SW480 (cell line): ENCODE measurements at places on chromosomes 12 and 14.

- DNase-seq: no peak
Observed at GRCh38 chr12:114450515-114451300, 44.8 kb upstream of the TBX5 start.

GRCh38 chr12:20368114-20368650 is at the start of gene PDE3A:
Gene PDE3A, plus strand, starts transcription at chr12:20368537. Its CDS starts 748 bp downstream, at chr12:20369285.
- DNase-seq: no peak

DNA sequence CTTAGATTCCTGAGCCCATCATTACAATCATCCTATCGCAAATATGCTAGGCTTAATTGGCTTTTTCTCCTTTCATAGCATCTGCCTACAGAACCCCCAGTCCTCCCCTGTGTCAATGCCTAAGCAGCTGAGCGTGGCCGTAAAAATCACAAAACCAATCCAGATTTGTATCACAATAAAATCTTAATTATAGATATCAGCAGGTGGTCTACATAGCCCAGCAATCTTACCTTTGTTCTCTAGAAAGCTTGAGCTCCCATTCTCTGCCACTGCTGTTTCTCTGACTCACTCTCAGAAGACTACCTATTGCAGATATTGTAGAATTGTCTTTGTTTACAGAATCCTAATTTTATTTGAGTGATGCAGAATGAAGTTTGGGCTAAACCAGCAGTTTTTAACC is 37.9 kb upstream of the PPM1A start:
- no peak for DNase-seq

DNA sequence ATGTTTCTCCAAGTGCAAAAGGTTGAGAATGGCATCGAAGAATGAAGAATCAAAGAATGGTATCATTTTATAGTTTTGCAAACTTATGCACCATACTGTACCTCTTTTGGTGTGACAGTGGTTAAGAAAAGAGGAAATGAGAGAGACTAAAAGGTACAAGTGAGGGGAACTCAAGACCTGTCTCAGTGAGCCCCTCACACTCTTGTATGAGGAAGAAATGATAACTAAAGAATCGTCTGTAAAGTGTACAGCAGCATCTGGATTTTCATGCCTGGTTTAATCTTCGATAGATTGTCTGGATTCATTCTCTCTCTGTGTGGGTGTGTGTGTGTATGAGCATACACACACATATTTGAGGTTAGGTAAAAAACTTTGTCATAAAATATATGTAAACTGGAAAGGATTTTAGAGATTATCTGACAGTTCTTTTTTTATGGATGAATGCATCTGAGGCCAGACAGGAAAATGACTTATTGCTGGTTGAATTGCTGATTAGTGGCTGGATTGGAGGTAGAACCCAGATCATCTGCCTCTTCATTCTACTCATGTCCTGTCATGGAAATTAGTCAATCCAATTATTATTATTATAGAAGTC is 16.0 kb upstream of the SLC38A2 start:
- DNase-seq: no peak

DNA sequence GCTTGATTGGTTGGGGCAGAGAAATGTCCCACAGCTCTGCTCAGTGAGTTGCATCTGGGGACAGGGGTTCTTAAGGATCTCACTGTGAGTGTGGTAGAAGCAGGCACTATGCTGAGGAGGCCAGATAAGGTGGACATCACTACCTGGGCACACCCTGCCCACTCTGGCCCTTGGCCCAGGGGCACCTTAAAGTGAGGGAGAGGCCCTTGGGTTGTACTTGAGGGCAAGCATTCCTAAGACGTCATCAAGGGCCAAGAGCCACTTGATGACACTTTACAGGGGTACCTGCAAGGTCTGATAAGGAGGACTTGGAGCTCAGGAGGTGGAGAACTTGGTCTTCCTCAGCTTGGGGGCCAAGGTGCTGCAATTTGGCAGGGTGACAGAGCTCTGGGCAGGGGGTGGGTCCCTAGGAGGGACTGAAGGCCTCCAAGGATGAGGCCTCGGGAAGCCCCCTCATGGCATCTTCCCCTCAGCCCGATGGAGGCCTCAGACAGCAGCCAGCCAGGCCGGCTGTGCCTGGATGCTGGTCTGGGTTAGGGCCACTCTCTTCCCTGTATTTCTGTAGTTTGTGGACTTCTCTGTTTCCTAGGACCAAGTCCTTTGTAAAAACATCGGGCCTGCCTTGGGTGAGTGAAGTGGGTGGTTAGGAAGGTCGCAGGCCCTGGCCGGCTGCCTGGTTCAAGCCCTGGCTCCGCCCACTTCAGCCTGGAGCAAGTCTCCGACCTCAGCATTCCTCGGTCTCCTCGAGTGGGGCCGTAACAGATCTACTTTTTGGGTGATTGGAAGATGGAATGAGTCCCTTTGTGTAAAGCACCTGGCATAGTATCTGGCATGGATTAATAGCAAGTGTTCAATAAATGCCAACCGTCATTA is 24.8 kb downstream of the GPR68 start:
- DNase-seq: no peak

DNA sequence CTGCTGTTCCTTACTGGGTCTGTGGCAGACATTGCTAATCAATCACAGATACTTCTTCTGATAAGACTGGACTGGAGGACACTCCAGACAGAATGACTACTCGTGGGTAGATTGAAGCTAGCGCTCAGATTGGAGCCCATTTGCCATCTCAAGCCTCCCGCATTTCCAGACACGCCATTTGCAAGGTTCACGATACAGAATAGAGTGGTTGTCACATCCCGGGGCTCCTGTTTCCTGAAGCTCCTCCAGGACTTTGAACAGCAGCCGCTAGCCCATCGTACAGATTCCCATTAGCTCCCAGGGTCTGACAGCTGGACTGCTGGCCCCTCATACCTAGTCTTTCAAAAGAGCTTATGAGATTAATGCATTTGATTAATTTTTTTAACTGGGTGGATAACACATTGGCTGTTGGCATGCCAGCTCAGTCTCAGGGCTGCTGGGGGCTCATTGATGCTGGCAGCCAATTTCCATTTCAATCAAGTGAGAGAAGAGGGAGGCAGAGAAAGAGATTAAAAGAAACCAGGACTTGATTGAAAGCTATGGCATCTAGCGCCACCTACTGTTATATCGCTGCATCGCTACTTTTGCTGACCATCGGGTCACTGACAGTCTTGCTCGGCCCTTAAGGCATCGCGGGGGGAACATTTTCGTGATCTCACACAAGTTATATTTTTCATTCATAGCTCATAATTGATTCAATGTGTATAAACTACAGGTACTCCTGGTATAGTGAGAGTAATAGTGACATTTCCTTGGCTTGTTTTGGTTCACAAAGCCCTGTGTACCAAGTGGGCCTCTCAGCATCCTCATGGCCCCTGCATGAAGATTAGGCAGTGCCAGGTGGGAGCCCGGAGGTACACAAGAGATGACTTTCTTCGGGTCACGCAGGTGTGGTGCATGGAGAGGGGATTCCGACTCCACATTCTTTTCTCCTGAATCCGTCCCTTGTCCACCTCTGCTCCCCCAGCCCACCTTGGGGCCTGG is 78.6 kb downstream of the CCDC60 start:
- peak; percentile 58 for DNase-seq

DNA sequence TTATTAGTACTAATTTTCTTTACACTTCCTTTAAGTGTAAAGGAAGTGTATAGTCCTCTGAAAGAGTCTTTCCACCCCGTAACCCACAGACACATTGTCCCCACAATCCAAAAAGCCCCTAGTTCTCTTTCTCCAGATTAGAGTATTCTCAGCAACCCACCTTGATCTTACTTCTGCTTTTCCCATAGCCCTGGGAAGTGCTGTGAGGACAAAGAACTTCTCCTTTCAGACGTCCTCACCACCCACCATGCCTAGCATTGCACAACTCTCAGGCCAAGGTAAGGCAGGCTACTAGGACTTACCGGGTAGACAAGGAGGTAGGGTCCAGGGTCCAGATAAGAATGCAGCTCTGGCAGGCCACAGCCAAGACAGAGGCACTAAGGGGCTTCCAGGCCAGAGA is 7.4 kb downstream of the AAAS start:
- DNase-seq: no peak

GRCh38 chr12:128365651-128366231 is 98.8 kb downstream of the TMEM132C start:
- no peak for DNase-seq

DNA sequence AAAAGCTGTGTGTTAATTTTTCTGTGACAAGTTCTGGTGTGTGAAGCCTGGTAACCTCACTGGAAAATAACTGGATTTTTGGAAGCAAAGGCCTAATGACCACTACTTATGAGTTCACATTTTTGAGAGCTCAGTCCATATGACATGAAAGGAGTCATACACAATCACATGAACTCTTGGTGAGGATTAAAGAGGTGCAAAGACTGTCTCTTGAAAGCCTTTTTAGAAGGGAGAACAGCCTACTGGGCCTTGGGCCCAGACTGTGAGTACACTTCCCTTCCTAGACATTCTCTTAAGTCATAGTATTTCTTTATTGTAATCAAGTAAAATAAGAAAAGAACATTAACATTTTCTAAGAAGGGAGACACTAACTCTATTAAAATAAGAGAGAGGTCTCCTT is 176.1 kb downstream of the BCAT1 start:
- DNase-seq: no peak

DNA sequence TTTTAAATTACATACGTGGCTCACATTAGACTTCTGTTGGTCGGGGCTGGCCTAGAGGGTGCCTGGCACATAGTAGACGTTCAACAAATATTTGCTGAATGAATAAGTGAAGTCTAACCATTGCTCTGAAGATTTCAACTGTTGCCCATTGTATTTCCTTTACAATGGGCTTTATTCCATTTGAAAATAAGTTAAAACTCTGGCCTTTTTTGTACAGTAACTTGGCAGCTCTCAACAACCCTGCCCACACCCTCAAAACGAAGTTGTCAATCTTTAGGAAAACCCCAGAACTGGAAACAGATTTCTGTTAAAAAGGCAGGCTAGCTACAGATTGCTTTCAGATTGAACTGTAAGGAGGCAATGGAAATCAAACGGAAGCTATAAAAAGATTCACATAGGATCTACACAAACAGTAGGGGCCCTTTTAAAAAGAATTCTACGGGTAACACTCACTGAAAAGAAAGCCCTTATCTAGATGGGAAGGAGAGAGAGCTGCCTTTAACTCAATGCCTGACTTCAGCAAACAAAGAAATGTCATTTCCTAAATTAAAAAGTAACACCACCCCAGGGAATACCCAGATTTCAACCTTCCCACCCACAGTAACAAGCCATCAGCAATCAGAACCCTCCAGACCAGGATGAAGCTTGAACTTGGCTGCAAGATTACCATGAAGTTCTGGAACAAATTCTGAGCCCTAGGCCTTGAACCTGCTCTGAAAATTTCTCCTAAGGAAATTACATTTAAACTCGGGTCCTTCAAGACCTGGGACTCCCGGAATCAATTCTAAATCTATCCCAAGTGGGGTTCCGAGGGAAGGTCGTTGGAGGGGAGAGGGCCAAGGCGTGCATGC is 1.4 kb downstream of the WSB2 start:
- no peak for DNase-seq

DNA sequence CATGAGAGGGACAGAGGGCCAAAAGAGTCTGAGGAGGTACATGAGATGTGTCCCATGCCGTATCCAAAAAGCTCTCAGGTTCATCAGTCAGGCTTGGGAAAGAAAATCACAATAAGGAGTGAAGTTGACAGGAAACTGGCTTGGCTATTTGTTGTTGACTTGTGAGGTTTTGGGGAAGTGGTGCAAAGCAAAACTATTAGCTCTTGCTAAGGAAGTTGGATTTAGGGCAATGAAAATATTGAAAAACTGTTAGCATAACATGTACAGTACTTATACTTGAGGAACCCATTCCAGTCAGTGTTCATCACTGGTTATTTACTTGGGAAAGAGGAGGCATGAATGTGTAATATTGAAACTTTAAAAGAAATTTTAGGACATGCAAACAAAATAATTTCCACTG is 145.9 kb downstream of the DUSP6 start:
- DNase-seq: no peak

DNA sequence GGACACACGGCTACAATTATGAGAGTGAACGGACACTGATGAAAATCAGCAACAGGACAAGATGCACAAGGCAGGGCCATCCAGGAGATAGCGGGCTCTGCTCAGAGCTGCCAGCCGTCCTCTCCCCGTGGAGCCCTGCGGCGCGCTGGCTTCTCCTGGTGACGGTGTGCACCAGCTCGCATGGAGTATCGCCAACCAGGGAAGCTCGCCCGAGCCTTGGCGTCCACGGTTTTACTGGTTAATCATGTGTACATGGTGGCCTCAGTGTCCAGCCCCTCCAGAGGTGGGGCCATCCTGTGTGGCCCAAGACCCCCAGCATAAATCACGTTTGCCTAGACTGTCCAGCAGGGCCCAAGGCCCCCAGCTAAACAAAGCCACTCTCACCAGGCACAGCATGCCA is 31.2 kb upstream of the DYNC1H1 start:
- no peak for DNase-seq

DNA sequence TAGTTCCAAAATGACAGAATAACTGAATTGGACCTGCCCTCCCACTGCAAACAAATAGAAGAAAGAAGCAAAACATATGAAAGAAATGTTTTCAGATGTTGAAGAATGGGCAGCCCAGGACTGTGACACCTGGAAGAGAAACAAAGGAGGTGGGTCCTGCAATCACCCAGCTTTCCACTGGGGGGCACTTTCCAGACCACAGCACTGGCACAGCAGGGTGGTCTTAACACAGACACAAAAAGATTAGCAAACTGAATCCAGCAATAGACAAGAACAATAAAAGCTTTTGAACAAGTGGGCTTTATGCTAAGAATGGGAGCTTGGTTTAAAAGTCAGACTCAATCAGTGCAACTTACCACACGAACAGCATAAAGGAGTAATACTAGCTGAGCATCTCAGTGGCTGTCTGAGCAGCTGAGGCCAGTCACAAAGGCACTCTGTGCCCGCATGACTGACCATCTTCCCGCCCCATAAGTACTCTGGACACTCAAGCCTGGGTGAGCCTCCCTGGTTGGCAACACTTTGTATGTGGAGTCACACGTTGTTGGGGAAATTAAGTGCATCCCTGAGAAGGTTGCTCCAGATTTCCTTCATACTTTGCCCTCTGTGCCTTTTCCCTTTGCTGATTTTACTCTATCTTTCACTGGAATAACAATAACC is 27.7 kb downstream of the JKAMP start:
- peak; percentile 8 for DNase-seq

- DNase-seq: no peak
Observed at GRCh38 chr12:84726780-84727179, 185.8 kb downstream of the SLC6A15 start.

GRCh38 chr12:55728939-55729818 is at the start of gene CD63:
Gene CD63, minus strand, starts transcription at chr12:55729009. Its CDS starts 668 bp downstream, at chr12:55728341.
- peak; percentile 87 for DNase-seq

- DNase-seq: no peak
Observed at GRCh38 chr12:2970744-2971143, 11.5 kb downstream of the TEAD4 start.

GRCh38 chr14:39219075-39219499 is 14.6 kb upstream of the MIA2 start:
- DNase-seq: no peak

DNA sequence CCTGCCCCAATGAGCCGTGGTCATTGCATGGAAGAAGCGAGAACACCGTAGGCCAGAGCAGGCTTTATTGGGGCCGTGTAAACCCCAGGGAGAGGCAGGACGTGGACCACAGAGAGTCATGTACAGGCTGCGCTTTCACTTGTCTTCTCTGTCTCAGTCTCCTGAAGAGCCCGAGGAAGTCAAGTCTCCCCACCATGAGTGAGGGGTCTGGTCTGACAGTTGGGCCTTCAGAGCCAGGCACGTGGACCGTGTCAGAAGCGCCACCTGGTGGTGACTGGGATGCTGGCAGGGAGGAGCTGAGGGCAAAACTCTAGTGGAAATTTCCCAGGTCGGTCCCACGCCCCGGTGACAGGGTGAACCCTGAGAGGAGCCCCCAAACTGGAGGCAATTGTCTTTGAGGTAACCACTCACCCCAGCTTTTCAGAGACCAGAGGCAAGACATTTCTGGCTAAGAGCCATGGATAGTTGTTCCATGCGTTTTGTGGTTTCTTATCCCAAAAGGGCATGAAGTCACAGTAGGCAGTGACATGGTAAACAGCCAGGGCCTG is 17.4 kb downstream of the RPS6KL1 start:
- DNase-seq: peak; percentile 25
